Natural killer cell treated with Interleukin-12 subunit alpha and Interleukin-12 subunit beta and Interleukin-15 and Interleukin-18, amount 100 ng/mL, for 72 hours (primary cell): ENCODE measurements at places on chromosomes 11 and 22.

DNA sequence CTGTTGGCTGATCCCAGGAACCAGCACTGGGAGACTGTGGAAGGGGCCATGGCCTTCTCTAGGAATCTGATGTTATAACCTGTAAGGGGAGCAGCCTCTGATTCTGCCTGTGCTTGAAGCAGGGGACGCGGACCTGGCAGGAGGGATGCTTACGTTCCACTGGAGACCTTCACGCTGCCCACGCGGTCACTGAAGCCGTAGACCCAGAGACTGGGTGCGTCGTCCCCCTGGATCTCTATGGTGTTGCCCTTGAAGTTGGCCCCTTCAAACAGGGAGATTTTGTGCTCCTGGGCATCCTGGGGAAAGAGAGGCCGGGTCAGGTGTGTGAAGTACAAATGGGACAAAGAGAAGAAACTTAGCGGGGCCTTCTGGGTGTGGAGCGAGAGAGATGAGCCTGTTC lies 11.8 kb upstream of the TPST2 start:
- H3K27ac ChIP-seq = no peak overlapping the region
- DNase-seq = no peak
- H3K4me3 ChIP-seq = no peak overlapping the region
- H3K4me1 ChIP-seq = peaks cover 30% of the 10 kb centered on the region

DNA sequence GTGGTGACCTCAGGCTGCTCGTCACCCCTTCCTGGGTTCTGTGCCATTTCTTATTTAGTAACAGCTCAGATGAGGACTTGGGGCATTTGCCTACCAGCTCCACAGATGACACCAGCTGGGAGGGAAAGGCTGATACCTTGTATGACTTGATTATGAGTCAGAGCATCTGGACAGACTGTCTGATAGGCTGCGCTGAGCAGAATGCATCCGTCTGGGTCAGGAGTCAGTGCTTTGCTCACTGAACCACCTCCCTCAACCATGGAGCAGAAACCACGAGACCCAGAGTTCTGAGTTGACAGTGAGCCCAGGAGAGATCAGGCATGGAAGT lies 6.8 kb downstream of the ST14 start:
- no peak overlapping the region for H3K4me3 ChIP-seq
- DNase-seq = no peak
- H3K27me3 ChIP-seq = peaks cover 54% of the 10 kb centered on the region
- peaks cover 13% of the 10 kb centered on the region for H3K4me1 ChIP-seq

GRCh38 chr22:27385261-27385998 lies 416.1 kb downstream of the MN1 start:
- peaks cover 24% of the 10 kb centered on the region for H3K27me3 ChIP-seq
- H3K4me3 ChIP-seq = no peak overlapping the region
- no peak for DNase-seq
- H3K27ac ChIP-seq = no peak overlapping the region

- no peaks in the 10 kb centered on the region for H3K36me3 ChIP-seq
- peaks cover 10% of the 10 kb centered on the region for H3K27me3 ChIP-seq
- H3K4me3 ChIP-seq = no peak overlapping the region
- H3K27ac ChIP-seq = no peak overlapping the region
These were observed 2.2 kb downstream of the OR51E2 start for GRCh38 chr11:4695442-4695841.

GRCh38 chr11:30481330-30481729 lies 104.8 kb downstream of the MPPED2 start:
- no peaks in the 10 kb centered on the region for H3K4me1 ChIP-seq
- no peak for DNase-seq
- no peak overlapping the region for H3K4me3 ChIP-seq

- peak overlapping the region; percentile 69 for H3K4me3 ChIP-seq
- no peaks in the 10 kb centered on the region for H3K36me3 ChIP-seq
- H3K27me3 ChIP-seq = peaks cover 4% of the 10 kb centered on the region
- no peak for DNase-seq
These were observed 7.4 kb downstream of the ETS1 start for GRCh38 chr11:128579798-128580504.

DNA sequence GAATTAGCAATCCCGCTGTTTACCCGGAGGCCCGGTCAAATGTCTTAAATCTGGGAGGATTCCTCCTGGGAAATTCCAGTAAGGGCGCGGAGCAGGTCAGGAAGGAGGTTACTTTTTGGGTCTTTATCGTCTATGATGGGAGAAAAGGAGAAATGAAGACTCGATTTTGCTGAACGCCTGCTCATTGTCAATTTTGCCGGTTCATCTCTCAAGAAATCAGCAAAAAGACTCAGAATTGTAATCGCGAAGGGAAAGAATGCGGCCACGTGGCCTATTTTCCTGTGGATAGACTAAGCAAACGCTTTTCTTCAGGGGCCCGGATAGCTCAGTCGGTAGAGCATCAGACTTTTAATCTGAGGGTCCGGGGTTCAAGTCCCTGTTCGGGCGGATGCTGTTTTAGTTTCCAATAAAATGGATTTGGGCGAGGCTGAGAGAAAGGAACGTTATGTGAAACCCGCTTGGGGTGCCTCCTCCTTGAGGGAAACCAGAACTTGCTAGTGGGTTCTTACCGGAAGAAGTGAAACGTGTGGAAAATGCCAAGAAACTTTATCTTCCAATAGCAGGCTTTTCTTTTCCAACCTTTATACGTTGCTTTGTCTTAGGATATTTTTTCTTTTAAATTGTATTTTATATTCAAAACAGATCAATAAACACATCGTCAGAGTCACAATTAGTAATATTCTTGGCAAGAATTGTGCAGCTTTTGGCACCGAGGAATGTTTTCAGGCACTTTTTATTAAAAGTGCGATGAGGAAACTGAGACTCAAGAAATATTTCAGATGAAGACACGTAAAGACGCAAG lies 45.0 kb downstream of the OR4D9 start:
- H3K36me3 ChIP-seq = no peaks in the 10 kb centered on the region
- DNase-seq = peak; percentile 68
- H3K4me3 ChIP-seq = peak overlapping the region; percentile 90
- H3K4me1 ChIP-seq = peaks cover 46% of the 10 kb centered on the region
- H3K27ac ChIP-seq = peak overlapping the region; percentile 72
- peaks cover 7% of the 10 kb centered on the region for H3K27me3 ChIP-seq

- H3K27ac ChIP-seq = no peak overlapping the region
- no peak for DNase-seq
- H3K4me3 ChIP-seq = no peak overlapping the region
- H3K4me1 ChIP-seq = peaks cover 39% of the 10 kb centered on the region
These were observed 34.3 kb downstream of the MTMR3 start for GRCh38 chr22:29917052-29917902.

- no peaks in the 10 kb centered on the region for H3K4me1 ChIP-seq
- H3K4me3 ChIP-seq = no peak overlapping the region
- H3K36me3 ChIP-seq = no peaks in the 10 kb centered on the region
- DNase-seq = no peak
- no peak overlapping the region for H3K27ac ChIP-seq
- peaks cover 29% of the 10 kb centered on the region for H3K27me3 ChIP-seq
These were observed 168.6 kb upstream of the E2F8 start for GRCh38 chr11:19409307-19409706.

DNA sequence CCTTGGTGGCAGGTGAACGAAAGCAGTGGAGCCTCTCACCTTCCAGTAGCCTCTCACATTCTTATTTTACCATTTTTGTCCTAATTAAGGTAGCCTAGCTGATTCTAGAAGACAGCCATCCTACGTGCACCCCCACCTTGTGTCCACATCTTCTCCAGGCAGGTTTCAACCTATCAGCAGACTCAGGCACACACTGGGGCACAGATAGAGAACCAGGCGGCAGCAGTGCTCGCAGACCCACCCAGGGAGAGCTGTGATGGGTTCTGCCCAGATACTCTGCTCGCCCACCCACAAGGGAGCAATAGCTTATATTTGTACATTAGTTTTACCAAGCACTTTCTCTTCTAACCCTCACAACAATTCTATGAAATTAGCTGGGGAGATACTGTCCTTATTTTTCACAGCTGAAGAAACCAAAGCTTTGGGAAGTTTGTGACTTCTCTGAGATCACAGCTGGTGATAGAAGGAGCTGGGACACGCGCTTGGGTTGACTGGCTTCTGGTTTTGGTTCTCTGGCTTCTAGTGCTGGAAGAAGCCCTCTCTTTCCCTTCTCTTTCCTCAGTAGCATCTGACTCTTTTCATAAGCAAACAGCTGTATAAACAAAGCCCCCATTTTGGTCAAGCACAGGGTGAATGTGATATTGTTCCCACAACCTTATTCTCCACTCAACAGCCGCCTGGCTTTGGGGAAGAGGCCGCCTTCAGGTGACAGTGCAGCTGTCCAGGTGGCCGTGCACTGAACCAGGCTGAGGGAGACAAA lies 36.9 kb downstream of the PPP2R1B start:
- H3K4me1 ChIP-seq = no peaks in the 10 kb centered on the region
- H3K36me3 ChIP-seq = no peaks in the 10 kb centered on the region
- no peaks in the 10 kb centered on the region for H3K27me3 ChIP-seq
- DNase-seq = no peak
- no peak overlapping the region for H3K4me3 ChIP-seq

GRCh38 chr11:3857628-3858027 lies 2.2 kb downstream of the STIM1 start:
- no peaks in the 10 kb centered on the region for H3K36me3 ChIP-seq
- H3K4me3 ChIP-seq = peak overlapping the region; percentile 77
- H3K4me1 ChIP-seq = peaks cover 83% of the 10 kb centered on the region
- no peak for DNase-seq
- H3K27me3 ChIP-seq = no peaks in the 10 kb centered on the region

DNA sequence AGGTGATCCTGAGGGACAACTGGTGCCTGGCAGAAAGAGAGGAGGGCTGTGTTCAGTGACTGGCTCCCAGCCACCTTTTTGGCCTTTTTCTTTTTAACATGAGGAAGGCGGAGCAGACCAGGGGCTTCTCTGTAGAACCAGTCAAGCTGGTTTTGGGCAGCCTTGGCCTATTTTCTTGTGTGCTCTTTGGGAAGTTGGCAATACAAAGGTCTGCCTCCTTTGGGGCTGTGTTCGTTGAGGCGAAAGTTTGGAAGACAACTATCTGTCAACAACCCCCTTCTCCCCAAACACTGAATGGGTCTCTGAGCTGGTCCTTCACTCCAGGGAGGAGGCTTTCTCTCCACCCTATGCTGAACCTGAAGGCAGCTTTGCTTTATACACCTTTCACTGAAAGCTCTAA lies 8.5 kb downstream of the MARK2 start:
- H3K4me1 ChIP-seq = peaks cover 59% of the 10 kb centered on the region
- H3K27ac ChIP-seq = peak overlapping the region; percentile 33
- H3K36me3 ChIP-seq = peaks cover 18% of the 10 kb centered on the region
- no peak for DNase-seq

DNA sequence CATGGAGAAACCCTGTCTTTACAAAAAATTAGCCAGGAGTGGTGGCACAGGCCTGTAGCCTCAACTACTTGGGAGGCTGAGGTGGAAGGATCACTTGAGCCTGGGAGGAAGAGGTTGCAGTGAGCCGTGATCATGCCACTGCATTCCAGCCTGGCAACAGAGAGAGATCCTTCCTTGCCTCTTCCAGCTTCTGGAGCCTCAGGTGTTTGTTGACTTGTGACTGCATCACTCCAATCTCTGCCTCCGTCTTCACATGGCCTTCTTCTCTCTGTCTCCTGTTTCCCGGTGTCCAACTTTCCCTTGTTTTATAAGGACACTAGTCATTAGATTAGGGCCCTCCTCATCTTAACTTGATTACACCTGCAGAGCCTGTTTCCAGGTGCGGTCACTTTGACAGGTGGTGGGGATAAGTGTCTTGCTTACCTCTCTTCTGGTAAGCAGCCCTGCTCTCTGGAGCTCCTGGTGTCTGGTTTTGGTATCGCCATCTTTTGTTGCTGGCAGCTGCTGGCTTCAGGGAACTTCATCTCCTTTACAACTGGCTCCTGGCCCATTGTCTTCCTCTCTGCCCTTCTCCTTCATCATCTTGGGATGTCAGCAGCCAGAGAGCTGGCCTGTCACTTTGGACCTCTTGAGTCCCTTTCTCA lies 8.2 kb upstream of the USP2 start:
- no peaks in the 10 kb centered on the region for H3K4me1 ChIP-seq
- H3K36me3 ChIP-seq = no peaks in the 10 kb centered on the region
- H3K27me3 ChIP-seq = peaks cover 12% of the 10 kb centered on the region
- H3K27ac ChIP-seq = no peak overlapping the region
- no peak overlapping the region for H3K4me3 ChIP-seq

DNA sequence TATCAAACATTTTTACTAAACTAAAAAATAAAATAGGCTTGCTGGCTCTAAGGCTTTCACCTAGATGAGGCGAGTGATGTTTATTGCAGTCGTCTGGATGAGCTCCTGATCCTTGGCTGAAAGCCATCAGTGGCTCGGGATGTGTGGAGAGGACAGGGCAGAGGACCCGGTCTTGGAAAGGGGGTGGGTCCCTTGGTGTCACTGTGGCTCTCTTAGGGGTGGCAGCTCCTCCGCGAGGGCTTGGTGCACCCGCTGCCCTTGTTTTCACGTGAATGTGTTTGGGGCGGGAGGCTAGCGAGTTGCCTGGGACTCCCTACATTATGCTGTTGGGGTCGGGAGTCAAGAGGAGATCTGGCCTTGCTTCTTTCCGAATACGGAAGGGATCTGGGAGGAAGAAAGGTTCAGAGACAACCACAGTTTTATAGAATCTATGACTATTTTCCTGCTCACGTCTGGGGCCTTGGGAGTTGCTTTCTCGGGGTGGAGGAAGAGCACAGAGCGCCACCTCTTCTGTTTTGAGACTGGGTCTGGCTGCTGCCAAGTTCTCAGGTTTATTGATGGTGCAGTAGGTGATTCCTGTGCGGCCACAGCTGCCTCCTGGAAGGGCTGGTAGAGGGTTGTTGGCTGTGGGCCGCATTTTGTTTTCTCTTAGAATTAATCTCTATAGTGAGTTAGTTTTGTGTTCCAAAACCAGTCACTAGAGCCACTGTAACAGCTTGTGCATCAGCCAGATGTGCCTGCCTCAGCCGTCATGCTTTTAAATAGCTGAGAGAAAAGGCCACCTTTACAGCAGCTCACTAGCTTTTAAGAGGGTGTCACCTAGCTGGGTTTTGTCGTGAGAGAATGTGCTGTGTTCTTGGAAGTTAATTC lies 12.8 kb downstream of the TBC1D22A start:
- no peaks in the 10 kb centered on the region for H3K36me3 ChIP-seq
- no peak for DNase-seq
- H3K27me3 ChIP-seq = no peaks in the 10 kb centered on the region
- peak overlapping the region; percentile 67 for H3K27ac ChIP-seq
- peaks cover 57% of the 10 kb centered on the region for H3K4me1 ChIP-seq

DNA sequence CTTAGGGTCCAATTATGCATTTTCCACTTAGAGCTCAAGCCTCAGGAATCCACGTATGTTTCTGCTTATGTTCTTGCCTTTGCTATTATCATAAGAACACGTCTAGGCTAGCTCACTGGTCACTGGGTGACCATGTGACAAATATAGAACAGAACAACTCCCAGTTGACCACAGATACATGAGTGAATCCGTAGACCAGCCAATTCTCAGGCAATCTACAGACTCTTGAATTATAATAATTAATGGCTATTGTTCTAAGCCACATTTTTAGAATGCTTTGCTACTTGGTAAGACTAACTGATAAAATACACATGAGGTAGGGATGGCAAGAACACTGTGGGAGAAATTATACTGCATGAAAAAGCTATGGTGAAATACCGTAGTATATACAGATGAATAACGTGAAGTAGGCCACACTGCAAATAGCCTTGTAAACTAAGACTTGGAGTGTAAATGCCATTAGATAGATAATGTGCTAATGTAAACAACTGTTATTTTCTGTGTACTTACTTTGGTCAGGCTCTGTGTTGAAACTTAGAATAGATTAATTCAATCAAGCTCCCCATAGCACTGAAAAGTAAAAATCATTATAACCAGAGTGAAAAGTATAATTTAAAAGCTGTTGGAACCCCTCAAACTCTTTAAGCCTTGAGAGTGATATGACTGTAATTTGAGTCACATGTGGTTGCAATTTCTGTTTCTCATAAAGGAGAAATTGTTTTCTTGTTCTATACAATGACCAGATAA lies 366.2 kb upstream of the CCDC179 start:
- no peaks in the 10 kb centered on the region for H3K36me3 ChIP-seq
- no peak overlapping the region for H3K27ac ChIP-seq
- DNase-seq = no peak
- no peaks in the 10 kb centered on the region for H3K4me1 ChIP-seq
- no peak overlapping the region for H3K4me3 ChIP-seq
- H3K27me3 ChIP-seq = no peaks in the 10 kb centered on the region
